Hematopoietic multipotent progenitor cell treated with erythropoietin and hydrocortisone succinate and interleukin-3 and kit ligand, for 4 days (in vitro differentiated cells): ENCODE measurements at places on chromosomes 5 and 9.

DNA sequence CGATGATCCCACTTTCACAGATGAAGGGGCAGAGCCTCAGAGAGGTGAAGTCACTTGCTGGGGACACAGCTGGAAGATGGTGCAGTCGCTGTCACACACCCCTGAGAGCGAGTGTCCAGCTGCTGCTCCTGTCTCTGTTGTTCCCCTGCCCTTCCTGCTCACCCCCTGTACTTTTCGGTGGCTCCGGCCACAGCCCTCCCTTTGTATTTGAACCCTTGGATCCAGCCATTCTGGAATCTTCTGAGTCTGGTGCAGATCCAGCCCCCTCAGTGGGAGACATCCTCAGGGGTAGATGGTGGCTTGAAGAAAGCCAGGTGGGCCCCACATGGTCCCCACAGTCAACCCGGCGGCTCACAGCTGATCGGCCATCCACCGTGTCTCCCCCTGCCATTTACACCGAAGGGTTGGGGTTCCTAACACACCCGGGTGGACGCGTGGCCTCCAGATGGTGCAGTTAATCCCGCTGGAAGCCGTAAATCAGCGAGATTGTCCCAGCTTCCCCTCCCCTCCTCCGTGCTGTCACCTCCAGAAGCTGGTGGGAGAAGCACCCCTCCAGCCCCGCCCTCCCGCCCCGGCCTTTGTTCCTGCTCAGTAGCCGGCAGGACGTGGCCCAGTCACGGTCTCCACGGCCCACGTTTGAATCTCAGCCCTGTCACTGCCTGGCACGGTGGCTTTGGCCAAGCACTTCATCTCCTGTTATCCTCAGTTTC, 204.8 kb downstream of the C9orf50 start:
- no peak for DNase-seq

DNA sequence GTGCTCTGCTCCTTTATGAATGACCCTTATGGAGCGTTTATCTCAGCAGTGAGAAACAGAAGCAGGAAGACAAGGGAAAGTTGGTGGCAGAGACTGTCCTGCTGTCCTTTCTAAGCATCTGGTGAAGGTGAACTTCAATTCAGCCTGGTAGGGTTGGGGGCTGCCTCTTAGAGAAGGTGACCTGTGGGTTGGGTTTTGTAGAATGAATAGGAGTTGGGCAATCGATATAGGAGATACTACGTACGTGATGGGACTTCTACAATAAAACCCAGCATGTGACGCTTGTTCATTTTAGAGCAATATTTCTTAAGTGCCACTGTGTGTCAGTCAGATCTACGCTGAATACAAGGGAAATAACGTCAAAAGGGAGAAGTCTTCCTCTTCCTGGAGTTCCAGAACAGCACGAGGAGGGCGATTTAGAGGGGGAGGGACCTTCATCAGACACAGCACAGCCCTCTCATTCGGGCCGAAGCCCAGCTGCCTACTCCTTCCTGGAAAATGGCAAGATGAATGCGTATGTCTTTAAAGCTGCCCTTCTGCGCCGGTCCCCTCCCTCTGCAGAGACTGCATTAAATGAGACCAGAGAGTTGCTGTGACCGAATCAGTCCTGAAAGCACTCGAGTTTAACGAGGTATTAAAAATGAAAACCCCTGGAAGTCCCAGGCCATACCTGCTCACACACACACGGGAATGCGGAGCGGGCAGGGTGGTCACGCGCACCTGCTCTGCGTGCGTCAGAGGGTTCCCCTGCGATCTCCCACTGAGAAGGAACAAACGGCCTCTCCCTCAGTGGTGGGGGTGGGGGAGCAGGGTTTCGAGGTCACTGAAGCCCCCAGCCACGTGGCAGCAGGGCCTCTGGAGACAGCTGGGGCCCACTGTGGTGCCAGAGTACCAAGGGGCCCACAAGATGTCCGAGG, 85.3 kb upstream of the SARDH start:
- no peak for DNase-seq

GRCh38 chr5:114857941-114858551, 311.7 kb downstream of the TRIM36 start:
- DNase-seq, result peak; percentile 66

DNA sequence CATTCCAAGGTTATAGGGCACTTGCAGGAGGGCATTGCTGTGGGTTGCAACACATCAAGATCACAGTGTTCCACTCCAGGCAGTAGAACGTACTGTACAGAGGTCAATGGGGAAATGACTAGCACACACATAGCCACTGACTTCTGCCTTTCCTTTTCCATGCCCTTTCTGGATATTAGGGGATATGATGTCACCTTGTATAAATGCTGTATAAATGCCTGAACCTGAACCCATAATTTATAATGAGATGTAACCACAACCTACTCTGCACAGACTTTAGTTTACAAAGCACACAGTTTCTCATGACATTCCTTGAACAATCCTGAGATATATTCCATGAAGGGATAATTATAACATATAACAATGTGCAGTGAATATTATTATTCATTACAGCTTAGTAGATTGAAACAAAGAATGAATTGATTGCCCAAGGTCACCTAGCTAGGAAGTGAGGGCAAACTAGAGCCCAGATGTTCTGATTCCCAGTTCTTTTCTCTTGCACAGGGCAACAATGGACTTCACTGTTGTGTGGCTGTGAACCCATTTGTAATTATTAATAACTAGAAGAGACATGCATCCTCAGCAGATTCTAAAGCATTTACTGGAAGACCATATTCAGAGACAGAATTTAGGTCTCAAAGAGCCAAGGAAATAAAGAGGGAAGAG, 5.6 kb upstream of the ABLIM3 start:
- DNase-seq, result no peak

GRCh38 chr5:169801324-169801777, 164.3 kb downstream of the DOCK2 start:
- DNase-seq, result peak; percentile 32
